ENCODE measurements at places on chromosomes 13 and 19.

DNA sequence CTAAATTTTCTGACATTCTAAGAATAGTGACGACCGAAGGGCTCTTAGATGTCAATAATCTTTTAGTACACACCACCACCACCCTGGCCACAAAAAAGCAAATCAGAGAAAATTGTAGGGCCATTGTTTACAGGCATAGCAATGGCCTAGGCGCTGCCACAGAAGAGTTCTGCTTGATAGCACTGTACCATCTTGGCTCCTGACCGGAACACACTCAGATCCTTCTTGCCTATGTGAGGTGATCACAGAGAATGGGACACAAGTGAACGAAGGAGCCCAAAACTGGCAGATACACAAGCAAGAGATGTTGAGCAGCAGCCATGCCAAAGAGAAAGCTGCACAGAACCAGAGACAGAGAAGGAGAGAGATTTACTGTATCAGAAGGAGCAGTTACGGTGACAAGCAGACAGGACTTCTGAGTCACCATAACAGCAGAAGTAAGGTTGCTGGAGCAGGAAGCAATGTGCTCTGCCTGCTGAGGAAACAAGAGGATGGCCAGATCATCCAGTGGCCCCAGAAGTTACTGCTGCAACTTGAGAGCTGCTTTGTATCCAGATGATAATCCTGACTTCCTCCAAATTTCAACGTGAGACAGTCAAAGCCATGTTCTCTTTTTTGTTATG, 105.2 kb downstream of the SLITRK6 start:
- peak; percentile 7 for DNase-seq

GRCh38 chr19:42178791-42179674, 38.4 kb downstream of the DEDD2 start:
- peak; percentile 7 for DNase-seq

- DNase-seq, result no peak
Measured at GRCh38 chr19:5935473-5936291, 21.6 kb downstream of the CAPS start.

GRCh38 chr13:72139192-72139591, 272.2 kb upstream of the DACH1 start:
- no peak for DNase-seq

GRCh38 chr19:3570606-3571011, 2.1 kb upstream of the HMG20B start:
- no peak for DNase-seq

DNA sequence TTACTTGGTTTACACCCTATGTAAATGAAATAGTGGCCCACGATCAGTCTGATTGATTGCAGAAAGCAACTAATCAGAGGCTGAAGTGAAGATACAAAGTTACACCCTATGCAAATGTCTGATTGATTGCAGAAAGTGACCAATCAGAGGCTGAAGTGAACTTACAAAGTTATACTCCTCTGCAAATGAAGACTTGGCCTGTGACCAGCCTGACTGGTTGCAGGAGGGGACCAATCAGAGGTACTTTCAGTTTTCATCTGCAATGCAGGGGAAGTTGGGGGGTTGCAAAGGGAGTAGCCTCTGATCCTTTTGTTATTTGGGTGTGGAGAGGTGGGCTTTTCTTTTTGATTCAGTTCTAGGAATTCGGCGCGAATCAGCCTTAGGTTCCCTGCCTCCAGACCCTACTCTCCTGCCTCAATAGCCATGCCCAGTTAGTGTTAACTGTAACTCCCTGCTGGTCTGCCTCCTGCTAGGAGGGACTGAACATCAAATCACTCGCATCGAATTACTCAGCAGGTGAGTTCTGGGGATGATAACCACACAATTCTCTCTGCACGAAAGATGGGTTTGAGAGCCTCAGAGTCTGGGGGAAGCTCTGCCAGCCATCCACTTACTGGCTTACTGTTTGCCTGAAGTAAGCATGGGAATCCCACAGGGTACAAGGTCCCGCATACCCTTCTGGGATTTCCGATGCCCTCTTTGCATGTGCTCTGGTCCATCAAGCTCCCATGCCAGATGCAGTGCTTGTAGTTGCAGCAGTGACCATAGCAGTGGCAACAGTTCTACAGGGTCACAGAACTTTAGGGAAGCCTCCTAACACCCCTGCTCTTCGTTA, 7.5 kb downstream of the ARL11 start:
- DNase-seq, result peak; percentile 49

GRCh38 chr13:76387566-76387965, 498.6 kb downstream of the KCTD12 start:
- no peak for DNase-seq

- no peak for DNase-seq
Measured at GRCh38 chr19:6876748-6877147, 10.6 kb upstream of the ADGRE1 start.

DNA sequence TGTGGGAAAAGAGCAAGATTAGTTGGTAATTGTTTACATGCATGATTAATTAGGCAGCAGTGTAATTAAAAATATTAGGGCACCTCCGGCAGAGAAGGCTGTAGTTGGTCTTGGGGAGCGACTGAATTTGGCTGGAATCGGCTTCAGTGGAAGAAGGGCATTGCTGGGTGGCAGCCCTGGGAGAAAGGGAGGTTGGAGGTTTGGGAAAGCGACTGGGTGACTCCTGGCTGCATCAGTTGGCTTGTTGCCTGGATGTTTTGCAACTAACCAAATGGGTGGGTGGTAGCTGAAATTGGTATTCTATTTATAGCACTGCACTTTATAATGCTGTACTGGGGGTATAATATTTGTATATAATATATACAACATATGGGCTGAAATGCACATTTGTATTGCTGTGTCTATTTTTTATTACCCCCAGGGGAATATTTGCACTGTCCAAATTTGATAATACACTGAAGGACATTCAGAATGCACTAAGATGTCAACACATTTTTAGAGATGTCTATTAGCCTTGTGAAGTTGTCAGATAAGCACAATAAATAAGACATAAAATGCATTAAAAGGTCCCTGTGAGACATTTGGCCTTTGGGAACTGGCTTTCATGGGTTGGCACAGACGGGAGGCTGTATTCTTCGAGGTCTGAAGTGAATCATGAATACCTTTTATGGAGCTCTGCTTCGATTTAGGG, 1.7 kb downstream of the B3GLCT start:
- DNase-seq, result peak; percentile 69

DNA sequence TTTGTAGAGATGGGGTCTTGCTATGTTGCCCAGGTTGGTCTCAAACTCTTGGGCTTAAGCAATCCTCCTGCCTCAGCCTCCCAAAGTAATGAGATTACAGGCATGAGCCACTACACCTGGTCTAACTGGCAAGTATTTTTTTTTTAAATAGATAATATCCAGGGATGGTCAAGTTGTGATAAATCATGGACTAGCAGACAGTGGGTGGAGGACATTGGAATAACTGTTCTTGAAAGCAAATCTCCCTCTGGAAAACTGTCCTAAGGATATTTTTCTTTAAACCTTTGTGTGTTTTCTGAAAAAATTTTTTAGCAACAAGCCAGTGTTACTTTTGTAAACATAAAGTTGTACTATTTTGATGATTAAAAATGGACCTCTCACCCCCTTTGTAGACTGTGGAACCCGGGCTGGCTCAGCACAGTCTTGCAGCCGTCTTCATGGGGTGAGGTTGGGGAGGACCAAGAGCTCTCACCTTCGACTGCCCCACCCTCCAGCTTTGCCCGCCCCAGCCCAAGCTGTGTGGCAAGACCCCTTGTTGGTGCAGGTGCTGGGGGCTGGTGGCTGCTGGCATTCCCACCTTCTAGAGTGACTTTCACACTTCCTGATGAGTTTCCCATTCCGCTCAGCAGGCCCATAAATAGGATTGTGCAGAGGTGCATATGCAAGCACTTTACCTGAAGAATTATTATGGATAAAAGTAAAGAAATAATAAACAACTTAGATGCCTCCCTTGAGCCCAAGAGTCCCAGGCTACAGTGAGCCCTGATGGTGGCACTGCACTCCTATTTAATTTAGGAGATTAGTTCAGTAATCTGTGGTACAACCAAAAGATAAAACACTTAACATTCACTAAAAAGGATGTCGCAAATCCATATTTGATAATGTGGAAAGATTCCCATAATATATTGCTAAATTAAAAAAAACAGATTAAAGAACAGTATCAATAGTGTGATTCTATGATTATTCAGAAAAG, 107.3 kb downstream of the GADD45B start:
- DNase-seq, result no peak

DNA sequence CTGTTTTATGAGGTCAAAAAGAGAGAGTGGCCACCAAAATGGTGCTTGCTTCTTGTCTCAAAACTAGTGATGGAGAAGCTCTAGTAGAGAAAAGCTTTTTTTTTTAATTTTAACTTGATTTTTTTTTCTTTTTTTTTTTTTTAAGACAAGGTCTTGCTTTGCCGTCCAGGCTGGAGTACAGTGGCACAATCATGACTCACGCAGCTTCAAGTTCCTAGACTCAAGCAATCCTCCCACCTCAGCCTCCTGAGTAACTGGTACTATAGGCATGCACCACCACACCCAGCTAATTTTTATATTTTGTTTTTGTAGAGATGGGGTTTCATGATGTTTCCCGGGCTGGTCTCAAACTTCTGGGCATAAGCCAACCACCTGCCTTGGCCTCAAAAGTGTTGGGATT, 279.0 kb downstream of the TBC1D4 start:
- no peak for DNase-seq

GRCh38 chr19:2330632-2331284, 2.3 kb downstream of the SPPL2B start:
- no peak for DNase-seq

- peak; percentile 97 for DNase-seq
Measured at GRCh38 chr19:44212250-44212865, at the start of gene ZNF227. Gene ZNF227, plus strand, starts transcription at chr19:44212532. Its CDS starts 5,261 bp downstream, at chr19:44217793.

DNA sequence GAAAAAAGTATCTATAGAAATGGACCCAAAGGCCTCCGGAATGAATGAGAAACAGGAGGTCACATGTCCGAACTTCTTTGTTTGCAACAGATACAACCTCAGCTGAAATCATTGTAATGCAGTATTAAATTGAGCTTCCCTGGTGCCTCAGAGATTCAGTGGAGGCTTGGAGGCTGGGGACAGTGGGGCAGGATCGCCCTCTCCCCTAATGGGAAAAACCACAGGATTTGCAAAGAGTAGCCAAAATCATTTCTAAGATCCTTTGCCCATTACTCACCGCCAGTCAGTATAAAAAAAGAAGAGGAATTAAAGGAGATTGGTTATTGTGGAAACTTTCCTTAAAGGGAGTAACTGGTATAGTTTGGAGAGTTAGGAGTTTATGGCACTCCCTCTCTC, 30.4 kb upstream of the IRS2 start:
- peak; percentile 92 for DNase-seq

DNA sequence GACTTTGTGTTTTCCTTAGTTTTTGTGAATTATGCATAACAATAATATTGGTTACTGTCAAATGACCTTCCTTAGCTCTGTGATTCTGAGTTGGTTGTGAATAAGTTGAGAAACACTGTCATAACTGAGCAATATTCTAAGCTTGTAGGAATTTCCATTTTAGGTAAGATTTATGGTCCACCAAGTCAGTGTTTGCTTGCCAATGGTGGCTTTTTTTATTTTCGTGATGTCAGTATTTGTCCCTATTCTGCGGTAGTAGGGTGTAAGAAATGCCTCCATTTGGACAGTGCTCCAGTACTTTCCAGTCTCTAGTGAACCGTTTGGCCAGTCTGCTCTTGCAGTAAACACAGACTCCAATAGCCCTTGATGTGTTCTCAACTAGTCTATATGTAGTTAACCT, 94.7 kb downstream of the FRY start:
- peak; percentile 45 for DNase-seq

DNA sequence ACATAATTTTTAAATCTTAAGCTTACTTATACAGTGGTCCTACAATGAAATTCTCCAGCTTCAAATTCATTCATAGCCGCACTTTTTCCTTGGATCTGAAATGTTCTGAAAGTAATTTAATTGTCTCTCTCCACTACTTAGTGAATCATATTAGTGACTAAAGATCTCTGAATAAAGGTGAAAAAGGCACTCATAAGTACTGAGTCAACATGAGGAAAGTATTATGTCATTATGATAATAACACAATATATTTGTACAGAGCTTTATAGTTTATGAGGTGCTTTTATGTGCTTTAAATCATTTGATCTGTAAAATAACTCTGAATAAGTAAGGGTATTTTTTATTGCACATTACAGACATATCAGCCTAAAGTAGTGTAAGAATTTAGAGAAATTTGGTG, 628.2 kb upstream of the SLITRK5 start:
- no peak for DNase-seq

- peak; percentile 83 for DNase-seq
Measured at GRCh38 chr13:28584873-28585381, 74.0 kb upstream of the POMP start.

DNA sequence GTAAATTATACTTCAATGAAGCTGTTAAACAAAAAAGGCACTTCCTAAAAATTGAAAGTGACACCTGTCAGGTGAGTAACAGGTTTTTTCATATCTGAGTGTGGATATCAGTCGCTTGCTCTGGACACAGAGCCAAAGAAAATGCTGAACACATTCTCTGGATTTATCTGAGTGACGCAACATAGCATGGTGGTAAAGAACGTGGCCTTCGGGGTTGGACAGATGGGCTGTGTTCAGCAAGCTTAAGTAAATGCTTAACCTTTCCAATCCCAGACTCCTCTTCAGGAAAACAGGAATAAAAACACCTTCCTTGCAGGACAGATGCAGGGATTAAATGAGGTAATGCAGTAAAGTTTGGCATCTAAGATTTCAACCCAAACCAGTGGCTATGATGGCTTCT, 132.0 kb downstream of the FOXO1 start:
- DNase-seq, result no peak

- peak; percentile 59 for DNase-seq
Measured at GRCh38 chr19:3061182-3062161, 823 bp downstream of the TLE5 start.

DNA sequence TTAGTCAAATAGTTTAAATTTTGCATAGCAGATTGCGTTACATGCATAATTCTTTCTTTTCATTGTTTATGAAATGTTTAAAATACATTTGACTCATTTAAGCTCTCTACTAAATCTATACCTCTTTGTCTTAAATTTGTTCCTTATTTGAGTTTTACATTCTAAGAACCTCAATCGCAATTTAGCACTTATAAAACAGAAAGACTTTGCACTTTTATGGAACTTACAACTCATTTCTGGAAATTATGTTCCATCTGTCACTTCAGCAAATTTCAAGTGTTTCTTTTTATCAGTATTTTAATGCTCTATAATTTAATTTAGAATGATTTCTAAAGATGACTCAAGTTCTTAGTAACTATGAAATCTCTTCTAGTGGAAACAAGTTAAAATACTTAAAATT, 1505.8 kb upstream of the SPRY2 start:
- no peak for DNase-seq

- DNase-seq, result no peak
Measured at GRCh38 chr13:110240352-110240751, 66.6 kb downstream of the COL4A1 start.

Data from fibroblast of skin of right biceps (primary cell).